ENCODE measurements at places on chromosomes 5 and 9.

GRCh38 chr9:127222388-127223095 is 42.0 kb upstream of the GARNL3 start:
- no peak for DNase-seq

DNA sequence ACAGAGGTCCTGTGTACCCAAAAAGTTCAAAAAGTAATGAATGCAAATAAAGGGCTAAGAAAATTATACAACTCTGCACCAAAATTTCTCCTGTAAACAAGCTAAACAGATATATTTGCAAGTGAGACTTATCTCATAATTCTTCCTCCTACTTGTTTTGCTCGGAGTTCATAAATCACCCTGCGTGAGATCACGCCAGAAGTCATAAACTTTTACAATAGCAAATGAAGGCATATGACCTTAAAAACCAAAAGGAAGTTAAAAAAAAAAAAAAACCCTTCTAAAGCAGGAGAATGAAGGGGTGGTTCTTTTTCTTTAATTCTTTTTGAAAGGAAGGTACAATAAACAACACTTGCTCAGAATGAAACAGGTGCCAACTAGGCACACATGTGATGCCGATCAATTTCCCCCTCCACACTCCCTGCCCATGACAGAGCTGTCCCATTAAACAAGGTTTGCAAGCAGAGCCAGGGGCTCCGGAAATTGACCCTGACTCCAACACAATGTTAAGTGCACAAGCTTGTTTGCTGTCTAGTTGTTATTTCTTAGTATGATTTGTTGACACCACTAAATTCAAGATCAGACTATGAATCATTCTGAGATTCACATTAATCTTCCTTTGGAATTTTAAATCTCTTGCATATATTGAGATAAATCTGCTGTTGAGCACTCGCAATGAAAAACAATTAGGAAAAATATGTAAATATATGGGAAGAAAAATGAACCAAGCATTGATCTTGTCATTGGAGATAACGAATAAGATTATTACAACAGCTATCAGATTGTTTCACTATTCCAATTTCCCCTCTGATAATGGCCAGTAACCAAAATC is 46.3 kb downstream of the DROSHA start:
- no peak for DNase-seq

DNA sequence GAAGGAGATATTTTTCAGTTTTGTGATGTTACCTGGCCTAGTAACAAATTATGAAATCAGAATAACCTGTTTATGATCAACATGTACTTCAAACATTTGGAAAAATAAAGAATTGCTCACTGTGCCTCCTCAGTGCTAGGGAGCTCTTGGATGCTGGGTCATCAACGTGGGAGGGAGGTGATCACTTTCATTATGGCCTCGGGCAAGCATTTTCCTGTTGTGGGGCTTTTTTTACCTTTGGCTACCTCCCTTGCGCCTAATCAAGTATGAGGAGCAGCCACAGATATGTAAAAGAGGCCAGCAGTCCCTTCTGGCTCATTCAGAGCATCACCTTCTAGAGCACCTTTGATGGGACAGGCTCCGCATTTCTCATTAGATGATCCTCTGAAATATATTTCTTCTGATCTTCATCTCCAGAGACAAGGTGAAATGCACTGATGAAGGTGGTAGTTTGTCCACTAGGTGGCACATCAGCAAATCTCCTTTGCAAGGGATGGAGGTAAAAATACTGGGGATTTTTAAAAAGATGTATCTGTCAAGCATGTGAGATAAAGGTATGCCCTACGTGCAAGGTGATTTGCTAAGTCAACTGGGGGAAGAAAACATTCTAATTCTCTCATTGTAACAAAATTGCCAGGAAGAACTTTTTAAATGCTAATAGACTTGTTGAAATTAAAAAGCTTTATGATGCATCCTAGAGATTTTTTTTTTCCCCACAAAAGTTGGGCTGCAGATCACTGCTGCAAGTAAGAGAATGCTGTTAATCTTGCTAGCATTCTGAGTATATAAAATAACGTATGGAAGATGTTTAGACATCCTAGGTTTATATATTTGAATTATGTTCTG is 218.2 kb downstream of the MAST4 start:
- DNase-seq, result peak; percentile 71

DNA sequence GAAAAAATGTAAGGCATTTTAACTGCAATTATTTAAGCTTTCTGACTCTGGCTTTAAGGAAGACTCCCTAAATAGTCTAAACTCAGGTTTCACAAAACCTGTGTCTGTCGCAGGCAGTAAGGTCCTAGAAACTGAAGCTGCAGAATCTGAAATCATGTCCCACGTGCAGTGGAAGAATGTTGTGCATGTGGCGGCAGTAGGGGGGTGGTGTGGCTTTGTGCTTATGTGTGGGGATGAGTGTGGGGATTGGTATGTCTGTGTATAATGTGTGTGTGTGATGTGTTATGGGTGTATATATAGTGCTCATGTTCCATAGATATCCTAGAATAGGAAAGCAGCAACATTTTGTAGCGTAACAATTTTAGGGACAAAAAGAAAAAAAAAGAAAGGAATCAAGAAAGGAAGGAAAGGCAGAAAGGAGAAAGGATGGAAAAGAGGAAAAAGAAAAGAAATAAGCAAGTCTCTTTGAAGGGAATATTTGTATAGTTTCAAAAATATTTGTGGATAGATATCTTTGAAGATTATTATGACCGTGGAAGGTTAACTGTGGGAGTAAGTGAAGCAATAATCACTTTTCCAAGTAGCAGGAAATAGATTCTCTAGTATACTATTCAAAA is 6.6 kb downstream of the ANKDD1B start:
- no peak for DNase-seq

DNA sequence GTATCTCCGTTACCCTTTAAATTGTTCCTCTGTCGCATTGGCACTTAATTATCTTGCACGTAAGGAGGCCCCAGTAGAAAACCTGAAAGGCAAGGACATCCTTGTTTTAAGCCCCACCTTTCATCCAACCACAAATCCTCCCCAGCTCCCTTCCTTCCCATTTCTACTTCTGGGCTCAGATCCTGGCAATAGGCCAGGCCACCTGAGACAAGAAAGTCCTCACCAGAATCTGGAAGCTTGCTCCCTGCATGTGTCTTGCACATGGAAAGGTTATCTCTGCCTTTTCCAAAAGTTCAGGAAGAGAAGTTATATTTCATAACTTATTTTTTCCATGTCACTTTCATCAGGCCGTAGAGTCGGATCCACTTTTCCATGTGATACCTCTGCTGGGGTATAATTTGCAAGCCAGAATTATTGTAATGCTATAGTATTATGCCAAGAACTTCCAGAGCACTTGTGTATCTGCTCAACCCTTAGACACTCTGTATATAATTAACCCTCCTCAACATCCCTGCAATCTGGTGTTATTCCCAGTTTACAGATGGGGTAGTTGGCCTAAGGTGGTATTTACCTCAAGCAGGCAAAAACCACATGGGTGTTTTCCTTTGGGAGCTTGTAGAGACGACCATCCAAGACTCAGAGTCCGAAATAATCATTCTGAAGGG is 2.6 kb upstream of the SHB start:
- no peak for DNase-seq

GRCh38 chr5:10427201-10427600 is 14.5 kb upstream of the ROPN1L start:
- DNase-seq, result no peak

- DNase-seq, result peak; percentile 58
These were observed 99.3 kb downstream of the ACTBL2 start for GRCh38 chr5:57383093-57383861.

GRCh38 chr5:62284946-62285891 is 20.8 kb upstream of the KIF2A start:
- DNase-seq, result peak; percentile 93

DNA sequence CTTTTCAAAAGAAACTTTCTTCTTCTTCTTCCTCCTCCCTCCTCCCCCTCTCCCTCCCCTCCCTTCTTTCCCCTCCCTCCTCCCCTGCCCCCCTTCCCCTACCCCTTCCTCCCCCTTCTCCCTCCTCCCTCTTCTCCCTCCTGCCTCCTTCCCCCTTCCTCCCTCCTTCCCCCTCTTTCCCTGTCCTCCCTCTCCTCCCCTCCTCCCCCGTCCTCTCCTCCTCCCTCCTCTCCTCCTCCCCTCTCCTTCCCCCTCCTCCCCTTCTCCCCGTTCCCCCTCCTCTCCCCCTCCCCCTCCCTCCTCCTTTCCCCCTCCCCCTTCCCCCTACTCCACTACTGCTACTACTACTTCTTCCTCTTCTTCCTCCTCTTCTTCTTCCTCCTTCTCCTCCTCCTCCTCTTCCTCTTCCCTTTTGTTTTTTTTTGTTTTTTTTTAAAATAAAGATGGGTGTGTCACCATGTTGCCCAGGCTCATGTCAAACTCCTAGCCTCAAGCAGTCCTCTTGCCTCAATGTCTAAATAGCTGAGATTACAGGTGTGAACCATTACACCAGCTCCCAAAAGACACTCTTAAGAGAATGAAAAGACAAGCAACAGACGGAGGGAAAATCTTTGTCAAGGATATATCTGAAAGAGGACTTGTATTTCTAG is 87.5 kb downstream of the SCAMP1 start:
- no peak for DNase-seq

- DNase-seq, result peak; percentile 64
These were observed 178.8 kb downstream of the SPOCK1 start for GRCh38 chr5:137320056-137321045.

- DNase-seq, result no peak
These were observed 81.7 kb upstream of the LRRC70 start for GRCh38 chr5:62496876-62497275.

DNA sequence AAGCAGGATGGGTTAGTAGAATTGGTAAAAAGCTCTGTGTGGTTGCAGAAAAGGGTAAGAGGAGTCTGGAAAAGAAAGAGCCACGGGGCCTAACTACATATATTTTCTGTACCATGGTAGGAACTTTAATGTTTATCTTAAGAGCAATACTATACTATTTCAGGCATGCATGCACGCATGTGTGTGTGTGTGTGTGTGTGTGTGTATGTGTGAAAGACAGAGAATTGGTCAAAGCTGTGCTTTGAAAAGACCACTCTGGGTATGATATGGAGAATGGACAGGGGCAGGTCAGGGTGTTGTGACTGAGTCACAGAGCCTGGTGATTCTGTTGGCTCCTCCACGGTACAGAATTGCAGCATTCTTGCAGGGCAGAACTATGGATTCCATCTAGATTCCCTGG is 339.3 kb downstream of the SLIT3 start:
- DNase-seq, result no peak

DNA sequence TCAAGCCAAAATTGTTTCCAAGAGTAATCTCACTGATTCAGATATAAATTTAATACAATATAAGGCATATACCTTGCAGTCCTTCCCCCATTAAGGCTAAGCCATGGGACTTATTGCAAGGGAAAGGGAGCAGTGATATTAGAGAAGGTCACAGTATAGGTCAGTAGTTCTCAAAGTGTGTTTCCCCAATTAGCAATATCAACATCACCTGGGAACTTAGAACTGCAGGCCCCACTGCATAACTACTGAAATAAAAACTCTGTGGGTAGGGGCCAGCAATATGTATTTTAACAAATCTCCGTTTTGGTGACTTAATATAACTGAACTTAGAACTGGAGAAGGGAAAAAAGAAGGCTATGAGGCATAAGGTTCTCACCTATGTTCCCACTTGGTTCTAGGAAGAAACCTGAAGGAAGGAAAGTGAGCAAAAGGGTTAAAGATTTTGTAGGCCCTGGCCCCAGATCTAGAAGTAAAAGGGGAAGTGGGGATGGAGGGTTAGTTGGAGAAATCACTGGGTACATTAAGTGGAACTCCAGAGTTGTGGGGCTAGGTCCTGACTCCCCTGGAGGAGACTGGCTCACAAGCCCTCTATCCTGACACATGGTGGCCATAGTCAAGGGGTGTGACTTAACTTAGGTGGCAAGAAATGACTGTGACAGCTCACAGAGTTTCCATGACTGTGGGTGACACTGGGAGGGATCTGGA is 40.7 kb downstream of the WDR36 start:
- DNase-seq, result no peak

GRCh38 chr5:78377056-78377717 is 16.8 kb downstream of the SCAMP1 start:
- DNase-seq, result peak; percentile 47

- no peak for DNase-seq
These were observed 355.4 kb downstream of the CAAP1 start for GRCh38 chr9:26537211-26537610.

DNA sequence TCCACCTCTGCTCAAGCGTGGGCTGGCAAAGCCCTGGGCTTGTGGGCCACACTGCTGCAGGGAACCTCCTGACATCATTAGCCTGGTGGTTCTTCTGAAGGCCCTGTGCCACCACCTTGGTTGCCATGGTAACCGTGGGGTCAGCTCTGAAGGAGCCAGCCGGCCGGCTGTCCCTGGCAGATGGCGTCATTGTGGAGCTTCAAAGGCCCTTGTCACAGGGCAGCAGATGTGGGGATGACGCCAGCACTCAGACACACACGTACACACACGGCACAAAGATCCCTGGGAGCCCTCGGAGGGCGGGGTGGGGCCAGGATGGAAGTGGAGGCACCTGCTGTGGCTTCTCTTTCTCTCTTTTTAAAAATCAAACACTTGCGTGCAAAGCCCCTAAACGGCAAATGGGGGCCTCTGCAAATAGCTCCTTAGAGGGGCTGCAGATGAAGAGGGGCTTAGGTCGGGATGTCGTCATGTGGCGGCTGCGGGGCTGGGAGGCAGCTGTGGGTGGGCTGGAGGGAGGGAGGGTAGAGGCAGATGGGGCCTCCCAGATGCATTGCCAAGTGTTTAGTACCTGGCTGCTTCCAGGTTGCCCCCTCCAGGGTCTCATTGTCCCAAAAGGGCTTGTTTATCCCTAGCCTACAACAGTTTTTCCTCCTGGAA is 19.5 kb upstream of the RPL26L1 start:
- no peak for DNase-seq

DNA sequence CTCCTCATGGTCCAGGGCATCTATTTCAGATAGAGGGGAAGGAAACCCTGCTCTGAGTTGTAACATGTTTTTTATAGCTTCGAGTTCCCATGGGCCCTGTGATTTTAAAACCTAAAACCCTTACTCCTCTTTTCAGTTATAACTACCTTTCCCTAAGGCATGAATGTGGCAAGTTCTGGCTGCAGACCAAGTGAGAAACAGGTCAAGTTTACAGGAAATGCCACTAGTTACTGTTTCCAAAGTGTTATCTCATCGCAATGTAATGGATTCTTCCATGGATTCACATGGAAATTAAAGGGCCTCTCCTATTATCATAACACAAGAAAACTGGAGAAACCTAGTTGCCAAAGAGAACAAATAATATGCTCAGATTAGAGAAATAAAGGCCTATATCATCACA is 574.5 kb upstream of the GRAMD2B start:
- DNase-seq, result no peak

- DNase-seq, result no peak
These were observed 50.4 kb upstream of the MTAP start for GRCh38 chr9:21751998-21752397.

DNA sequence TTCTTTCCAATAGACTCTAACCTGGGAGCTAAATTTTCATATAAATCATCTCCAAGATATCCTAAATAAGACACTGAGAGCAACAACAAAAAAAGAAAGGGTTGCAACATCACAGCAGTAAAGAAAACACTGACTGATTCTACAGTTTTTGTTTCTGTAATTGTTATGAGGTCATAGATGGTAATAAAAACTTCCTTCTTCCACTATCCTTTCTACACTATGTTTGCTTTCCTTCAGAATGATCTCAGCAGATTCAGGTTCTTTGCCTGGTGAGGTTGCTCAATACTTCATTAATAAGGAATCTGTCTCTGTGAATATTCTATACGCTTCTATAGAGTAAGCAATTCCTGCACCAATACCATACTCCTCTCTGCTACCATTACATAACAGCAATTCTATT is 835.6 kb upstream of the GRAMD2B start:
- DNase-seq, result no peak

GRCh38 chr9:91239367-91240111 is 122.2 kb downstream of the AUH start:
- DNase-seq, result no peak
